ENCODE measurements at places on chromosomes 2 and 18. TPM values are rescaled to one million over a fixed set of nuclear protein-coding genes. Genes with fewer than 3 reads are reported as not detected.

CDH7 gene
- total RNA-seq = not detected

- DNase-seq = no peak
Observed at GRCh38 chr2:108220191-108220590, 19.6 kb upstream of the SULT1C3 start.

DNA sequence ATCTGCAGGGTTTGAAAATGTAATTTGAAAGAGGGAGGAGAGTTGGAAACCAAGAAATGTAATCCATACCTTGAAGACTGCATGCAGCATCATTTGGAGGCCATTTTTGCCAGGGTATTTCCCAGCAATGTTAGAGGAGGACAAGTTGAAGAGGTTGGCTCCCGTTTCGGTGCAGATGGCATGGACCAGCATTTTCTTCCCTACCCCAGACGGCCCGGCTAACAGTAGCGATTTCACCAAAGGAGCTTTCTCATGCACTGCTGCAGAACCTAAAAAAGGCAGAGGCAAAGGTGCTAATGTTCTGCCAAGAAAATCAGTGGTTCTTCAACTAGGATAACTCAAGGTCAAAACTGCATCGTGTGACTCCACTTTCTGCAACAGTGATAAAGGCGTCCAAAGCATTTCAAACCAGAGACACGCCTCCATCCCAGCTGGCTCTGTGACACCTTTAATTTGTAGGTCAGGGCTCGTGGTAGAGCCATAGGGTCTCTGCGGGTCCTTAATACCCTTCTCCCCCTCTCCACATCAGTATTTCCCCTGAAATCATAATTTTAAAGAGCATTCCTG lies 99.6 kb upstream of the ASB18 start:
- DNase-seq = no peak

DNA sequence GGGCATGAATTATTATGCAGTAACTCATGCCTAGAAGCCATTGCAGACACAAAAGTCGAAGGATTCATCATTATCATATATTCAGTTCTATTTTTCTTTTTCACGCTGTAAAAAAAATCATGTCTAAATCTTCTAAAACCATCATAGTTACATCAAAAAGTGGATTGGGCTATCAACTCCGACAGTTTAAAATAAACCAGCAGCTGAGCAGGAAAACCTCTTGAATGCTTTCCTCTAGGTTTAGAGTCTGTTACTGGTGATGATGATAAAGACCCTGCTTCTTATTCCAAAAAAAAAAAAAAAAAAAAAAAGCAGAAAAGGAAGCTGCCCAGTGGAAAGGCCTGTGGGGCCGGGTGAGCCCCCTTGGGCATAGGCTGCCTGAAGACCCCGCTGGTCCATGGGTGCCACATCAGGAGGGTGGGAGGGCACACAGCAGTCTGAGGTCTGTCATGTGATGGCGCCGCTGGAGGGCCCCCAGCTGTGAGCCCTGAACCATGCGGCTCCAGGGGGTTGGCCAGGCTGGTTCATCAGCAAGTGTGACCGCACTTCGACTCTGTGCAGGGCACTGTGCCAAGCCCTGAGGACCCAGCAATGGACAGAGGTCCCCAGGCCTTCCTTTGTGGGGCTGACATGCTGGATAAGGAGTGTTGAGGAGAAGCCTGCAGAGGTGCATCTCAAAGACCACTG lies 199.6 kb downstream of the EIPR1 start:
- no peak for DNase-seq

KCNIP3 gene
- 2.6 TPM for total RNA-seq

DNA sequence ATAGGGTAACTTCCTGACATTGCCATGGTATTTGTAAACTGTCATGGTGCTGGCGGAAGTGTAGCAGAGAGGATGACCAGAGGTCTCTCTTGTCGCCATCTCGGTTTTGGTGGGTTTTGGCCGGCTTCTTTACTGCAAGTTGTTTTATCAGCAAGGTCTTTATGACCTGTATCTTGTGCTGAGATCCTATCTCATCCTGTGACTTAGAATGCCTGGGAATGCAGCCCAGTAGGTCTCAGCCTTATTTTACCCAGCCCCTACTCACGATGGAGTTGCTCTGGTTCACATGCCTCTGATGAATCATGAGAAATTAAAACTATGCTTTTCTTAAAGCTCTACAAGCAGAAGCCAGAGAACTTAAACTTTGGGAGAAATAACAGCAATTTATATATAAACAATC lies 12.7 kb upstream of the NFU1 start:
- DNase-seq = no peak

CNTNAP5 gene
- total RNA-seq = not detected

- DNase-seq = no peak
Observed at GRCh38 chr2:134818321-134818720, 20.1 kb upstream of the ACMSD start.

DNA sequence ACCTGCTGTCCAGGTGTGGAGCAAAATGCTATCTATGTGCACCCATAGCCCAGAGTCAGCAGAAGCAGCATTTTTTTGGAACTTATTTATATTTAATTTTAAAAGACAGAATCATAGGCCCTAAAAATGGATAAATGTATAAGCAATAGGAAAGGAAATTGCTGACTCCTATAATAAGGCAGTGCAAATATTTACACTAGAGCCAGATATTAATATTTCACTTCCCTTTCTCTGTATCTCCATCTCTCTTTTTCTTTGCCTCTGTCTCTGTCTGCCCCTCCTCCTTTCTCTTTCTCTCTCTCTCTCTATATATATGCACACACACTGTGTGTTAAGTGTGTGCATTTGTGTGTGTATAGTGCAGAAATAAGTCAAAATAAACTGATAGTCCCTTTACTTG lies 375.6 kb downstream of the SOX11 start:
- DNase-seq = no peak

UGT1A4 gene
- total RNA-seq = not detected

DNA sequence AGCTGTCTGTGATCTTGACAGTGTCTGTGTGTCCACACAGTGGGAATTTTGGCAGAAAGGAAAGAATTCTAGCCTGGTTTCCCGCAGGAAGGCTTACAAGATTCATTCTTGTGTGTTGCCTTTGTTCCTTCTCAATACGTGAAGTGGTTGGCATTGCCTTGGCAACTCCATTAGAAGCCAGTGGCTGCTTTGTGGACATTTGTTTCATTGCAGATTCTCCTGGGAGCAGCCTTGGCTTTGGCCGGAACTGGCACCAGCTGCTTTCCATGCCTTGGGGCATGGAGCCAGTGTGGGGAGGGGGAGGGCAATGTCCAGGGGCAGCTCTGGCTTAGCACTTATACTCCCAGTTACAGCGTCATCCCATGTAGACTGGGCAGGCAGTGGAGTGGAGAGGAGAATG lies 39.4 kb downstream of the KIF5C start:
- no peak for DNase-seq

PLCL1 gene
- 6.3 TPM for total RNA-seq

MXD1 gene
- total RNA-seq = 33.8 TPM

ROCK2 gene
- total RNA-seq = 54.3 TPM

IL1F10 gene
- total RNA-seq = not detected

PID1 gene
- total RNA-seq = 48.0 TPM

DNA sequence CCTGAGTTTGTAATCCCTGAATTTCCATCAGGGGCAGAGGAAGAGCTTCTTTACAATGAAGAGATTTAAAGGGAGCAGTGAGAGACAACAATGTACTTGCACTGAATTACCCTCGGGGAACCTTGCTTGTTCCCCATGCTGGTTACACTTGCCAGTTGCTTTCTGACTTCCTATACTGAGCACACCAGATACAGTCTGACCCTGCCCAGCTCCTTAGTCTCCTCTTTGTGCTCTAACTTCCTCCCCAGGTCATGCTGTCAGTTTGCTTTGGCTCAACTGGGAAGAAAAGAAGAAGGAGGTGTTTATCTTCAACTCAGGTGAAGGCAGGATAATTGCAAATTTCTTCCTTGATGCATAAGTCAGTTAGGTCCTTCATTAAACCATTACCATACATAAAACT lies 658.4 kb downstream of the NYAP2 start:
- no peak for DNase-seq

DNA sequence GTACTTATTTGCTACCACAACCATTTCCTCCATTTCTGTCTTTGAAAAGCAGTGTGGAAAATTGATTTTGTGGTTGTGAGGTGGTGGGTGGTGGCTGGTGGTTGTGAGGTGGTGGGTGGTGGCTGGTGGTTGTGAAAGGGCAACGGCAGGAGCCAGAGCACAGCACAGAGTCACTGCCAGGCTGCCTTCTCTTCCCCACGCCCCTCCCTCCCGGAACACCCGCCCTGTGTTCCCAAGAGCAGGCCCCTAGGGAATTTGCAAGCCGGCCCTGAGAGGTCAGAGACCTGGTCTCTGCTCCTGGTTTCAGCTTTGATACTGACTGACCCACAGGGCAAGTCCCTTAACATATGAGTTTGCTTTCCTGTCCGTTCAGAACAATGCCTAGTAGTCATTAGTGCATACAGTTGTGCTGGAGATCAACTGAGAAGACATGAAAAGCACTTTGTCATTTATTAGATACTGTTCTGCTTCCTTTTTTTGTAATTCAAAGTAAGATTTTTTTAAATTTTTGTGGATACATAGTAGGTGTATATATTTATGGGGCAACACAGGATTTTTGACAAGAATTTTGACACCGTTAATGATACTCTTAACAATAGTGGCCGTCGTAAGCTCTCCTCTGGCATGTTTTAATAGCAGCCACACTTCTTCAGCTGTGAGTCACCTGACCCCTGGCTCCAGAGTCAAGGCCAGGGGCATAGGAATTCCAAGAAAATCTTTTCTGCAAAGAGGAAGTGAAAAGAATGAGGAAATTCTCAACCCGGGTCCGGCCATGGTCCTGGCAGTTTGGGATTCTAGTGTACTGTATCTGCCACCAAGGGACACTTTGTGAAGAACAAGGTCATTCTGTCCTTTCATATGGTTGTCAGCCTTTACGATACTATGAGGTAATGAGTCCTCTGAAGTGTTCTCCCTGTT lies 53.2 kb downstream of the ITGA6 start:
- no peak for DNase-seq

- DNase-seq = no peak
Observed at GRCh38 chr2:189798312-189799029, 14.2 kb downstream of the PMS1 start.

RAB11FIP5 gene
- total RNA-seq = 20.6 TPM

- no peak for DNase-seq
Observed at GRCh38 chr2:23568626-23569190, 183.7 kb downstream of the KLHL29 start.

GRCh38 chr2:40606862-40607261 lies 155.0 kb upstream of the SLC8A1 start:
- no peak for DNase-seq

- no peak for DNase-seq
Observed at GRCh38 chr2:155810411-155810810, 522.1 kb downstream of the NR4A2 start.

DNA sequence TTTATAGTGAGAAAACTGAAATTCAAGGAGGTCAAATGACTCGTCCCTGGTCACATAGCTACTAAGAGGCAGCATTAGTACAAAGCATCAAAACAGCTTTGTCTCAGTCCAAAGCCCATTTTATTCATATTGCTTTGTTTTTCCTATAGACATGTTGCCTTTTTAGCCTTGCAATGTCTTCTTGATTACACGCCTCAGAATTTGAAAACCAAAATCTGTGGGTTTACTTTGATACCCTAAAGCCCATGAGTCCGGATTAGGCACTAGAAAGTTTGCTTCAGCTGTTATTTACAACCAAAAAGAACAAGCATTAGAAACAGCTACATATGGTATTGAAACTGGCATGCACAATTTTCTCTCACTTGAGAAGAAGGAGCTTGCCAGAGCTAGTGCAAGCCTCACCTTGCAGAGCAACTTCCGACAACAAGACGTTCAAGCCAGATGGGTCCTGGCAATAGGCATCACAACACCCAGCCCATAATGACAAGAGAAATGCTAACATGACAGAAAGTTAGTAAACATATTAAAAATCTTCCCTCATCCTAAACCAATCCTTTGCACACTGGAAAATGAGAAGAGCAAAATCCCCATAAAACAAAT lies 276.8 kb downstream of the RIT2 start:
- no peak for DNase-seq

- DNase-seq = no peak
Observed at GRCh38 chr2:73972846-73973245, 11.9 kb upstream of the TET3 start.

Data from lower lobe of right lung (tissue), 2 donors.